ENCODE measurements at places on chromosomes 4 and X.

DNA sequence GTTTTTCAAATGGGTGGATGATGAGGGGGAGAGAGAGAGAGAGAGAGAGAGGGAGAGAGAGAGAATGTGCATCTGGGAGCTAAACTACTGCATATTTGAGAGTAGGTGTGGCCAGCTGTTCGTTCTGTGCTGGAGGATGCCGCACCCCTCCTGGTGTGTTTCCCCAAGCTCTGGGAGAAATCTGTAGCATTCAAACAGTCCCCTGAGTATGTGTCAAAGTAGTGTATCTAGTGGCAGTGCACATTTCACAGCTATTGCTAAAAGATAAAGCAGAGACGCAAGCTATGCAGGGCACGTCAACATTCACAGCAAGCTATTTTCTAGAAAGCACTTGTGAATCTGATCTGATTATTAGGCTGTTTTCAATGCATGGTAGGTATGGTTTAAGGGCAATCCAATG lies 83.5 kb upstream of the LIMCH1 start:
- DNase-seq = no peak

- no peak for DNase-seq
Observed at GRCh38 chr4:122890147-122890795, 32.1 kb downstream of the NUDT6 start.

- DNase-seq = no peak
Observed at GRCh38 chr4:6324461-6324998, 54.9 kb downstream of the WFS1 start.

DNA sequence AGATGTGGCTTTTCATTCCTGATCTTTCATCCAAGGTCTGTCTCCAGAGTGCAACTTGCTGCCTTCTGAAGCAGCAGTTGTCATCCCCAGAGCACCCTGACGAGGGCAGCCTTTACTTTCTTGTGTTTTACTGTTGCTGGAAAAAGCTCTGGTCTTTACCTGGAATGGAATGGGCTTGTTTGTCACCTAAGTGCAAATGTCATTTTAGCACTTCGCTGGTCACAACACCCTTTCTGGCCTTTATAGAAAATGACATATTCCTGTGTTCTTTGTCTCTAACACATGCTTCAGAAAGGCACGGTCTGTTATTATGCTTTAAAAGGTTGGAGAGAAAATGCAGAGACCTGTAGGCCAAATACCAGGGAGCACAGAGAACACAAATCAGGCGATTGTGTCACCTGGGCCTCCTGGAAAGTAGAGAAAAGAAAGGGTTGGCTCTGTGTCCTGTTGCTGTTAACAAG lies 332.7 kb upstream of the IGFBP7 start:
- DNase-seq = no peak

DNA sequence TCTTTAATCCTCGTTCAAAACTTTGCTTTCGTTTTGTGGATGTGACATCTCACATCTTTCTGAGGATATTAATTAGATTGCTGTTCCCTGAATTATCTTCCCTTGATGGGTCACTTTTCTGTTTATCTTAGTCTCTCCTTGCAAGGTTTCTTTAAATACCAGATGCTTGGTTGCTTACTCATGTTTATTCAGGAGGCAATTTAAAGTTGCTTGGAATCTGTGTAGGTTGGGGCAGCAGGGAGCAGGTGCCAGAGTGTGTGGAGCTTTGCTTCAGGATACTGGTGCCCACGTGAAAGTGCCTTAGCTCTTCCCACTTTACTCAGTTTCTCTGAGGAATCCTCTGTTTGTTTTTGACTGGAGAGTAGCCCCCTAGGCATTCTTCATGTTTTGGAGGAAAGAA lies 24.0 kb downstream of the ANAPC4 start:
- DNase-seq = no peak

DNA sequence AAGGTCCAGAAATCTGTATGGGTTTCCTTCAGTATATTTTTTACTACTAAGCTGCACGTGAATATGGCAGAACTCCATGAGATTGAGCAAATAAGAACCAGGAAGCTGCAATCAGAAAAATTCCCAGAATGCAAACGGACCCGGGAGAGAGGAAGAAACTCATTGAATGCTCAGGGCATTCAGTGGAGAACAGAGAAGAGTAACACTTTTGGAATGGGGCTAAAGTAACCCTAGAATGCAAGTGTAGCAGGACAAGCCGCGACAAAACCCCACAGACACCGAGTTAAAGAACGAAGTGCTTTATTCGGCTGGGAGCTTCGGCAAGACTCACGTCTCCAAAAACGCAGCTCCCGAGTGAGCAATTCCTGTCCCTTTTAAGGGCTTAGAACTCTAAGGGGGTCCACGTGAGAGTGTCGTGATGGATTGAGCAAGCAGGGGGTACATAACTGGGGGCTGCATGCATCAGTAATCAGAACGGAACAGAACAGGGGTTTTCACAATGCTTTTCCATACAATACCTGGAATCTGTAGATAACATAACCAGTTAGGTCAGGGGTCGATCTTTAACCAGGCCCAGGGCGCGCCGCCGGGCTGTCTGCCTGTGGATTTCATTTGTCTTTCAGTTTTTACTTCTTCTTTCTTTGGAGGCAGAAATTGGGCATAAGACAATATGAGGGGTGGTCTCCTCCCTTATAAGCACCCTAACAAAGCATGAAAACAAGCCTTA lies 56.4 kb downstream of the RAB28 start:
- no peak for DNase-seq

GRCh38 chr4:175745329-175745728 lies 66.7 kb downstream of the GPM6A start:
- DNase-seq = no peak

GRCh38 chr4:128571747-128572146 lies 237.8 kb upstream of the JADE1 start:
- DNase-seq = no peak

DNA sequence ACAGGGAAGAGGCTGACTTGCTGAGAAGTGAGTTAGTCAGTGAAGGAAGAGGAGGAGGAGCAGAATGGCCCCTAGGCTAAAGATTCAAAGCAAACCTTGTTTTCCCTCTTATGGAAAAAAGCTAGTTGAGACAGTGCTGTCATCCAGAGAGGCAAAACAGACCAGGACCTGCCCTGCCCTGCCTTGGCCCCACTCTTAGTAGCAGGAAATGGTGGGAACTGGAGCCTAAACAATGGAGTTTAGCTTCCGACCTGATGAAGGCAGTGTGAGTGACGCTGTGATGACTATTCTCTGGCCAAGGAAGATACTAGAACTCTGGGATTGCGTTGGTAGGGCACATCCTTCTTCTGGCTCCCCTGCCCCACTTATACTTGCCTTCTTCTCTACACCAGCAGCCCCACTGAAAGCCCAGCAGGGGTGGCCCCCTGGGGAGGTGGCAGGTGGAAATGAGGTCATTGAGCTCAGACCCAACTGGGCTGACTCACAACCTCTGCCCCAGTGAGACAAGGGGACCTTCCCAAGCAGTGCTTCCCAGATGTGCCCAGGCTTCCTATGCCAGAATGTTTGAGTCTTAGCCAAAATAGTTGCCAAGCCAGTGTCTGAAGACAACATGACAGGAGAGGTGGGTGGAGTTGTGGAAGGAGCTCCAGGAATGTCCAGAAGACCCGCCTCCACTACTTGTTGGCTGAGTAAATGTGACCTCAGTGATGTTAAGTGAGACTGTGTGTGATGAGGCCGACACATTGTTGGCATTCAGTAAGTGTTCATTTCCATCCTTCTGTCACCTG lies 38.8 kb downstream of the MSN start:
- DNase-seq = peak; percentile 66

- no peak for DNase-seq
Observed at GRCh38 chrX:31132821-31133241, 61.0 kb upstream of the FTHL17 start.
